ENCODE measurements at places on chromosomes 2 and 18.

DNA sequence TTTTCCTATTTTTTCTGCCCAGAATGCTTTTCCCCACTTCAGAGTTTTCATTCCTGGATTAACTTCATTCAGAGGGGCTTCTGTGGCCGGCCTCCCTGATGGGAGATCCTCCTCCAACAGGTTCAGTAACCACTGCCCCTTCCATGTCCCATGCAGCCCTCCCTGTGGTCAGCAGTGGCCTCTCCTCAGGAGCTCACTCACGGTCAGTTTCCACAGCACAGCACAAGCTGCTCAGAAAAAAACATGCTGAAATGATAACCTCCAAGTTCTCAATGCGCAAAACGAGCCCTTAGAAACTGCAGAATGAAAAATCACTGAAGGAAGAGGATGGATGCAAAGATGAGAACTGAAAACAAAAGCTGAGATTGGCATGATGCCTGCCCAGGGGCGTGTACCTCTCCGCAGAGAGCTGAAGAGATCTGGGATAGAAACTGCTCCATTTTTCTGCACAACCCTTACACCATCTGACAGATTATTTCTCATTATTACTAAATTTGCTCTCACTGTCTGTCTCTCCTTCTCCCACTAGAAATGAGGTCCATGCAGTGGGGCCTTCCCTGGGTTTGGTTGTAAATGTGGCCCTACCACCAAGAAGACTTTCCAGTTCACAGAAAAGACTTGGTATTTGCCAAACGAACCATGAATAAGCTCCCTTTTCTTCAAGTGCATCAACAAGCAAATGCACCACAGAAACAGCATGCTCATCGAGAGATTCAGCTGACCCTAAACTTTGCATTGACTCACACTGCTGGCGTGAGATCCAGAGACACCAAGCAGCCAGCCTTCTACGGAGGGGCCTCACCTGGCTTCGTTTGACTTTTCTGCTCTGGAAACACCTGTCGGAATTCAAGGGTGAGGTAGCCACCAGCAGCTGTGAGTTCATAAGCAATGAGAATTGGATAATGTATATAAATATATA lies 51.5 kb downstream of the TMEM18 start:
- peak; percentile 15 for DNase-seq

DNA sequence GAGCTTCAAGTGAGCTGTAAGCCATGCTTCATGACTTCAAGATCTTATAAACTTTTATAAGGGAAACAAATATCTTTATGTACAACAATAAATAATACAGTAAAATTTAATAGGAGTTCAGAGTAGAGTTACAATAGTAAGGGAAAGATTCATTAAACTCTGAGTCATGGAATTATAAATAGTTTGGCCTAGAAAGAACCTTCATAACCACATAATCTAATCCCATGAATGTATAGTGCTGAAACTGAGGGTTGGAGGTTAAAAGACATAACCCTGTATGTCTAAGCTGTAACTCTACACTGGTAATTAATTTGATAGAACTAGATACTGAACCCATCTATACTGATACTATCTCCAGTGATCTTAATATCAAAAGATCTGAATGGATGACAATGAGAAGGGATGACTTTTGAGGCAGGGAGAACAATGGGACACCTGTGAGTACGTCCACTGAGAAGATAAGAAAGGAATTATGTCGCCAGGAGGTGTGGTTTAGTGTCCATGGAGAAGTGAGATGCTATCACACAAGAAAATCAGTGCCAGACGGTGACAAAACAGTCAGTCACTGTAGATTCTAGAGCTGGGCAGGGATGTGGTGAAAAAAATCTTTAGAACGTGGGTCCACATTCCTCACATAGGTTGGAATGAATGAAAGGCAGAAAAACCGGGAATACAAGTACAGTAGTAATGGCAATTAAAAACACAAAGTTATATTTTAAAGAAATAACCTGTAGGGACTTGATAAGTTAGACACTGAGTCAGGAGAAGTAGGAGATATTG lies 1.1 kb downstream of the IL1F10 start:
- DNase-seq: no peak

GRCh38 chr2:96156926-96157648 lies 11.8 kb upstream of the DUSP2 start:
- DNase-seq: peak; percentile 53

DNA sequence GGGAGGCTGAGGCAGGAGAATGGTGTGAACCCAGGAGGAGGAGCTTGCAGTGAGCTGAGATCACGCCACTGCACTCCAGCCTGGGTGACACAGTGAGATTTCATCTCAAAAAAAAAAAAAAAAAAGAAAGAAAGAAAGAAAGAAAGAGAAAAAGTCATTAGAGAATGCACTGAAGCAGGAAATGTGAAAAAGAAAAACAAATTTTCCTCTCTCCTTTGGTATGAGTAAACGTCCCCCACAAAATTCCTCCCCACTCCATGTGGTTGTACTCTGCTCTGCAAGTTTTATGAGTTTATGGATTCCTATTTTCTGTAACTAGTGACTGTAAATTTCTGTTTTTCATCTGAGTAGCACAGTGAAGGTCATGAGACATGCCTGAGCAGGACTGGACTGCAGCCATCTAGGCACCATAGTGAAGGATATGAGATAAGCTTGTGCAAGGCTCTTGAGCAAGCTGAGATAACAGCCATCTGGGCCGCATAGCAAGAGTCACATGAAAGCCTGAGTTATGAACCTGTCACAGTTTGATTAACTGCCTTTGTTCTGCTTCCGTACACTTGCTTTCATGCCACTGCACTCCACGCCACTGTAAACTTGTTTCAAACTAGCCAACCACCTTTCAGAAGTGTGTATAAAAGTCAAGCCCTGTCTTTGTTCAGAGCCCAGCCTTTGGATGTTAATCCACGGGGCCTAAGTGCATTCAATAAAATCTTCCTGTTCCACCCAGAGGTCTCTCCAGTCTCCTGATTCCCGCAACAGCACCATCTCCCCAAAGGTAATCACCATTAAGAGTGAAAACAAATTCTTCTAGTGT lies 50.2 kb downstream of the SKA1 start:
- no peak for DNase-seq

DNA sequence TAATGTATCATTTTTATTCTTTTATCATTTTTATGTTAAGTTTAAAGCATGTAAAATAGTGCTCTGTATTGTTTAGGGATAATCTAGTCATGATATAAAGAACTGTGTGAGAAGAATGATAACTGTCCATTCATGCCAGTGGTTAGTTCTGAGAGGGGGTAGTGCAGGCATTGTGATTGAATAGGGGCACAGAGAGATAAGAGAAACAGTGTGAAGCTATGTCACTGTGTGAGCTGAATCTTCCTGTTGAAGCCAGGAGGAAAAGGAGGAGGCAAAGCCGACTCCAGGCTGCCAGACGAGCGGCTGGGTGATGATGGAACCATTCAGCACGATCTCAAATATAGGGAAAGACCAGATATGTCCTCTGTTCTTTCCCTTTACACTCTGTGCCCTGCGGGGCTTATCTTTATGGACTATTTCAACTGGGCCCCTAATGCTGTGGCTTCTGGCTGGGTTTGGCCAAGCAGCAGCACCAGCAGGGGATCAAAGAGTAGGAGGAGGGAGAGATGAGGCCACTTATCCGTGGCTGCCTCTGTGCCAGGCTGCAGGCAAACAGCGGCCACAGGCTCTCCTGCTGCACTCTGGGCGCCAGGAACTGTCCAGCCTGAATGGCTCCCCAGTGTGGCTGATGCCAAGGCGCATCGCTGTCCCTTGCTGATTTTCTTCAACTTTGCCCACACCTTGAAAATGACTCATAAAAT lies 128.0 kb downstream of the SPP2 start:
- no peak for DNase-seq

GRCh38 chr18:79521416-79522205 lies 125.9 kb downstream of the NFATC1 start:
- peak; percentile 34 for DNase-seq

DNA sequence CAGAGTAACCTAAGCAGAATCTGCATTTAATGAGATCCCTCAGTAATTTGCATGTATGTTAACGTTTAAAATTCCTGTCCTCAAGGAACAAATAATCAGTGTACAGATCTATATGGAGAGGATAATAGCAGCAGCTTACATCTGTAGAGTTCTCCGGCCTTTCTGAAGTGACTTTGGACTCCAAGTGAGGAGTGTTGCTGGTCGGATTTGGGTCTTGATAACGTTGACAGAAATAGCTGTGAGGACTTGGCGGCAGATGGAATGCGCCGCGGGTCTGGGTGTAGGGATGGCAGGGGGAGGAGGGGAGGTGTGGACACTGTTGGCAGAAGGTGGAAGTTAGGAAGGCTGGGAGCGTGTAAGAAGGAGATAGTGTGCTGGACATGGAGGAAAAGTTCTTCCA lies 170.9 kb upstream of the GATA6 start:
- DNase-seq: no peak

DNA sequence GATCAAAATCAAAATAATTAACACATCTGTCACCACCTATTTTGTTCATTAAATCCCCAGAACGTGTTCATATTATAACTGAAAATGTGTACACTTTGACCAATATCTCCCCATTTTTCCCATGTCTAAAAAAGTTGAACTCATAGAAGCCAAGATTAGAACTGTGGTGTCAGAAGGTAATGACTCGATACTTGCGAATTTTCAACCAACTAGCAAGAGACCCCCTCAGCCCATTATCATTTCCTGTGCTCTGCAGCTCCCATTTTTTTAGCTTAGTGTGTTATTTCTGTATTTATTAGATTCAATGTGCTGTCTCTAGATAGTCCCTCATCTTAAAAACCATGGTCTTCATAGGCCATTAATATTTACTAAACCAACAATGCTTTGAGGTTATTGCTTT lies 248.7 kb upstream of the PIK3C3 start:
- DNase-seq: no peak

- no peak for DNase-seq
Observed at GRCh38 chr18:67308819-67309218, 207.7 kb downstream of the DSEL start.

DNA sequence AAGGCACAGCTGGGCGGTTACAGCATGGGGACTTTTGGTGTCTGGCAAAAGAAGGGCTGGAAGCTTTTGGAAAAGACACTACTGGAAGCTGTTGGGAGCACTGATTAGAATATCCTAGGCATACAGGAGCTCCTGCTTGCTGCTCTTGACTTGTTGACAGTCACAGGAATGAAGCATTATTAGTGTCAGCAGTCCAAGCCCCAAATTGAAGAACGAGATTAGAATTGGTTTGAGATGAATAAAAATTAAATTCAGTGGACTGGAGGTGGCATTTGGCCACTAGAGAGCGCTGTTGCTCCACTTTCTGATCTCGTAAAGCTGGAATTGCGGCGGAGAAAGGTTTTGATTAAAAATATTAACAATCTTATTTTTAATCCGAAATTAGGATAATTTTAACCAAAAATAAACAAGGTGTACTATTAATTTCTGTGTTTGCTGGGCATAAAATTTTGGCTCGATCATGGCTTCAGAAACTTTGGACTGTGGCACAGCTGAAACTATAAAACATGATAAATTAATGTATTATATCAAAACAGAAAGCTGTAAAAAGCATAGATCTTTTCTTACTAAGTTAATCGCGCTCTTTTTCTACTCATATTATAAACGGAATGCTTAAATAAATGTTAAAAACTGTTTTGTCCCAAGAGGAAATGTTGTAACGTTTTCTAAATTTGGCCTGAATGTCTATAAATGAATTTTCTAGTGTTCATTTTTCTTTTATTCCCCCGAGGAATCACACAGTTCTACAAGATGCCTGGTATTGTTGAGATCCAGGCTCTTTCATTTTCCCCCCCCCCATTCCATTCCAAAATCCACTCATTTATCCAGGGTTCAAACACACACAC lies 2.4 kb upstream of the HOXD8 start:
- no peak for DNase-seq

DNA sequence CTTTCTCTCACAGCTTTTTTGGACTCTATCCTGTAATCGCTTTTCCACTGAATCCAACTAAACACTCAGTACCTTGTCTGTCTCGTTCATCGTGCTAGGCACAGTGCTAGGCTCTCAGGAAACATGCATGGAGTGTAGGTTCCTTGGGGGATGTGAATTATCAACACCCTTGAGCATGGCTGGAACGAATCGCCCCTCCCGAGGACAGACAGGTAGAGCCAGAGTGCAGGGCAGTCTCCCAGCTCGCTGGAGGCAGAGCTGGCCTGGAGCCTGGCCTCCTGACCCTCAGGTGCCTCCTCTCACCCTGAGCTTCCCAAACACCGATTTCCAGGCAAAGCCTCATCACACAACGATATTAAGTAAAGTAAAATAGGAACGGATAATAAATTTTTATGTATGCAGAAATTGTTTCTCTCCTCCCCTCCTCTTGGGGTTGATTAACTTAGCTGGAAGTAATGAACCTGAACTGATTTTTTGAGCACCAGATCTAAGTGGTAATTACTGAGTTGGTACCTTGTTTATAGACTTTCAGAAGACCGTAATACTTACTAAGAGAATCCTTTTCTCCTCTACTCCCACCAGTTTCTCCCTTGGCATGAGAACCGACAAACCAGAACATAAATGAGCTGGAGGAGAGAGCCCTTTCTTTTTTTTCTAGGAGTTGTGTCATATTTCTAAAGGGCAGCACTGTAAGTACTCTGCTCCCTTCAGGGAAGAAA lies 90.5 kb downstream of the MSH2 start:
- DNase-seq: no peak

- DNase-seq: no peak
Observed at GRCh38 chr2:186031229-186031628, 292.6 kb downstream of the FSIP2 start.

DNA sequence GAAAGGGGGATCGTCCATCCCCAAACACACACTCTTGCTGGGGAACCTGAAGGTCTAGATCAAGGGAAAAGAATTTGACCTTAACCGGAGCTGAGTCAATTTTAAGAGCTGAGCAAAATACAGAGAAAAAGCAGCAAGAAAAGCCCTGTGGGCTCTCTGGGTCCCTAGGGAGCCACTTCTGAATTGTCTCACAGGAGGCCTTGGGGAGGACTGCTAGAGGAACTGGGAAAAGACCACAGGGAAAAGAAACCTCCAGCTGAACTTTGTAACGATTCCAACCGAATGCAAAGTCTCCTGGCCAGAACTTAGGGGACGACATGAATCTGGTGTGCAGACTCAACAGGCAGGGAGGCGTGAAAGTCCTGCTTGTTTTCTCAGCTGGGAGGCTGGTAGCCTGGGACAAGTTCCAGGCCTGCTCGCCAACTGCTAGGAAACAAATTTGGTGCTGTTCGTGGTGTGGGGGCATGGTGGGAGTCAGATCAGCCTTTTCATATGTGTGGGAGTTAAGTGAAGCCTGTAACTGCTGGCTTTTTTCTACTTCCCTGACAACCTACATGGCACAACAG lies 644.6 kb upstream of the CNTNAP5 start:
- no peak for DNase-seq

GRCh38 chr2:165087933-165088901 lies 115.6 kb downstream of the SCN3A start:
- no peak for DNase-seq
